ENCODE measurements at places on chromosomes 7 and 10.
A peak's percentile ranks its signal among the peaks of the same experiment; 100 is the strongest.

GRCh38 chr10:49107111-49107886 lies 8.0 kb downstream of the VSTM4 start:
- no peak for DNase-seq

DNA sequence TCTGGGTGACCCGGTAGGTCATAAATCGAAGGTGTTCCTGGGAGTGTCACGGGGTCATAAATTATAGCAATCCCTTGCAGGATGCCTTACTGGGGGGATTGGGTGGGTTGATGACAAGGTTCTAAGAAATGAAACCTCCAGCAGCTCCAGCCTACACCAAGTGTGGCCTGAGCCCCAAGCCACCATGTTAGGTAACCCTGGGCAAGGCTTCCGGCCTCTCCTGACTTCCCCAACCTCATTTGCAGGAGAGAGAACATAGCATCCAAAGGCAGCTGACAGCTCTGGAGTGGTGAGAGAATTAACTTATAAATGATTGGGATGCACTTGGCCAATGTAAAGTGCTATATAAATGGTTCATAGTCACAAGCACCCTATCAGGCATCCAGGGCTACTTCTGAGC lies 52.8 kb upstream of the TMEM273 start:
- DNase-seq = no peak

DNA sequence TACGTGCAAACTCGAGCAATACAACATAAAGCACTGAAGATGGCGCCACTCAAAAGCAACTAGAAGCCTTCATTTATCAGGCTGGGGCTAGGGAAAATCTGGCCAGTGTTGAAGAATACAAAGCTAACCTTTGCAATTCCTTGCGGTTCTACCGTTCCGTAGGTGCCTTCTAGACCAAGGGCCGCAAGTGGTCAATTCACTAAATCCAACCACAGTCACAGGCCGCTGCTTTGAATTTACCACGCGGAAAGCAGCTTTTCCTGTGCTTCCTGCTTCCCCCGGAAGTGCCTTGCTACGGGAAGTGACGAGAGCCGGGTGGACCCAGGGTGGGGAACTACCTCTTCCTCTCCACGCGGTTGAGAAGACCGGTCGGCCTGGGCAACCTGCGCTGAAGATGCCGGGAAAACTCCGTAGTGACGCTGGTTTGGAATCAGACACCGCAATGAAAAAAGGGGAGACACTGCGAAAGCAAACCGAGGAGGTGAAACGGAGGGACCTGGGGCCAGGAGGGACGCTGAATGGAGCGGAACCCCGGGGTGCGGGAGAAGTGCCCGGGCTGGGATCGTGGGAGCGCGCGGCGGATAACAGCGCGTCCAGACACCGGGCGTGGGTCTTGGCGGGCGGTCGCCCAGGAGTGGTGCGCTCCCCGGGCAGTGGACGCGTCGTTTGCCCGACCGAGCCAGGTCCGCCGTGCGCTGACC lies at the start of gene DDX21:
TSS of gene DDX21 (plus strand) at position 339 of the 701 bp plus-strand sequence. CDS start at position 395, 56 bp downstream.
- DNase-seq = peak; percentile 96

GRCh38 chr10:113443141-113443925 lies 109.5 kb upstream of the HABP2 start:
- no peak for DNase-seq

- no peak for DNase-seq
These were observed 23.1 kb downstream of the MYO1G start for GRCh38 chr7:44955733-44956132.

DNA sequence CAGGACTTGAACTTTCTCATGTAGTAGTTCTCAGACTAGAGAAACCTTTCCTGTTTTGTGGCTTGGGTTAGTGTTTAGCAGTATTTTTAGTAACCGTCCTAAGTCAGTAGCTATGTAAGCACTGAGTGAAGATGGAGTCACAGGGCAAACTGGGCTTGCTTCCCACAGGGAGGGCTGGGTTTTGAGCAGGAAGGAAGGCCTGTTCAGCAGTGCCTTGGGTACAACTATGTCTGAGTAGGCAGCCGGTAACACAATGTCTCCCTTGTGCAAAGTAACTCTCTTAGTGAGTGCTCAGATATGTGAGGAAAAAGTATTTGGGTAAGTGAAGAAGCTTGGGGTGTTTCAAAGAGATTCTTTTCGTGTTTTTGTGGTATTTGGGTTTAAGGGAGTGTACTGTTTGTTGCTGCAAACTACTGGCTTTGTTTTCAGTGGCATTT lies 96.4 kb downstream of the CCSER2 start:
- peak; percentile 84 for DNase-seq

GRCh38 chr10:78236416-78237015 lies 202.9 kb downstream of the RPS24 start:
- no peak for DNase-seq

Data from RKO (cell line).